ENCODE measurements at places on chromosomes 7 and 10. TPM values are rescaled to one million over a fixed set of nuclear protein-coding genes. Genes with fewer than 3 reads are reported as not detected.

DNA sequence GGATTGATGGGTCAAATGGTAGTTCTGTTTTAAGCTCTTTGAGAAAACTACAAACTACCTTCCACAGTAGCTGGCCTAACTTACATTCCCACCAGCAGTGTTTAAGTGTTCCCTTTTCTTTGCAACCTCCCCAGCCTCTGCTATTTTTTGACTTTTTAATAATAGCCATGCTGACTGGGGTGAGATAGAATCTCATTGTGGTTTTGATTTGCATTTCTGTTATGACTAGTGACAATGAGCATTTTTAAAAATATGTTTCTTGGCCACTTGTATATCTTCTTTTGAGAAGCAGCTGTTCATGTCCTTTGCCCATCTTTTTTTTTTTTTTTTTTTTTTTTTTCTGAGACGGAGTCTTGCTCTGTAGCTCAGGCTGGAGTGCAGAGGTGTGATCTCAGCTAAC lies 155.2 kb upstream of the BMPER start:
- no peak for DNase-seq
- no peaks in the 10 kb centered on the region for H3K4me1 ChIP-seq
- H3K36me3 ChIP-seq, result no peaks in the 10 kb centered on the region

DNA sequence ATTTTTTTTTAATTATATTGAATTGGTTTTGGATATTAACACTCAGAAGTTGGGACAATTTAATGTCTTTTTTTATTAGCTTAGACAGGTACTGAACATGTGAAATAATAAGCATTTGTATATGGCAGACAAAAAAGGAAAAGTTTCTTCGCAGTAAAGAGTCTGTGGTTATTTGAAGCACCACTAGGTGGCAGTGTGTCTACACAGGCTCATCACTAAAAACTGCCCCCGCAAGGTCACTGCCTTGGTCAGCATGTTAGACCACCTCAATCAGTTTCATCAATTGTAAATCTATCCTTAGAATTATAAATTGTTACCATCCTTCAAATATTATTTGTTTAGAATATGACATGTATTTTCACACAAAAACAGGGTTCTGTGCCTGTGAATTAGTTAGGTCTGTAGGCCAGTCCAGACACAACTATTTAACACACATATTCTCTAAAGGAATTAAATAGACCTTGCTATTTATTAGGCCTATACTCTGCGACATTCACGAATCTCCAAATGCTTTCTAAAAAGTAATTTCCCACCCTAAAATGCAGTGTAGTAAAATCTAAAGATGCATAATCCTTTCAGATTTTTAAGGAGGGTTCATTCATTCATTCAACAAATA lies 17.0 kb downstream of the PNLIPRP3 start:
- no peak overlapping the region for H3K4me3 ChIP-seq
- no peaks in the 10 kb centered on the region for H3K4me1 ChIP-seq
- no peak for DNase-seq
- no peak overlapping the region for H3K27ac ChIP-seq

DNA sequence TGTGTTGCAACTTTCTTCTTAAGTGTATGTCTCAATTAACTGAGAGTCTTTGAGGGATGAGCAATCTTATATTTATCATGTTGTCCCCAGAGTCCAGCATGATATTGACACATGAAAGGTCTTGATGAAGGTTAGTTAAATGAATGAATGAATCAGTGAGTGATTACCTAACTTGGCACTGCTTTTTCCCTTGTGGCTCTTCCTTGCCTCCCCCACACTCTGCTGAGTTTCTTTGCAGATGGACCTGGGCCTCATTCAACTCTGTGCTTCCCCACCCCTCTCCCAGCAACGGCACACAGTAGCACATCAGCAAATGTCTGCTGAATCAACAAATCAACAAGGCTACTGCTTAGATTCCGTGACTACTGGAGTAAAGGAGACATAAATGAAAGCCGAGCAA lies 235.1 kb upstream of the CXCL12 start:
- no peaks in the 10 kb centered on the region for H3K27me3 ChIP-seq
- no peaks in the 10 kb centered on the region for H3K36me3 ChIP-seq
- no peaks in the 10 kb centered on the region for H3K4me1 ChIP-seq
- no peak for DNase-seq
- H3K4me3 ChIP-seq, result no peak overlapping the region
- H3K27ac ChIP-seq, result no peak overlapping the region

DNA sequence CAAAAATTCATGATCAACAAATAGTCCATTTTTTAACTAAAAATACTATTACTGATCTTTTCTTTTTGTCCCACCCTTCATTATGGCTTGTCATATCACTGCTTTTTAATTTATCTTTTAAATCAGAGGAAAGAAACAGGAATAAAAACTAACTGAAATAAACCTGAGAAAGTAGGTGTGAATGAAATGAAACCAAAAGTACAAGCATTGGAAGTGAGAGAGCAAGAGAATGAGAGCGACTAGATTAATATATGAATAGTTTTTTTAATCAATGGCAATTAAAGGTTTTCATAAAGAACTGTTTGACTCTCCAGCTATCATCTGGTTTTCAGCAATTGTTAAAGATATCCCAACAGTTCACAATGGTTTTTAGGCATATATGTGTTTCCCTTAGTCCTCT lies 137.8 kb downstream of the SPAG6 start:
- H3K36me3 ChIP-seq, result no peaks in the 10 kb centered on the region
- no peak for DNase-seq
- H3K4me1 ChIP-seq, result no peaks in the 10 kb centered on the region
- H3K27ac ChIP-seq, result no peak overlapping the region

- no peak overlapping the region for H3K4me3 ChIP-seq
- no peak for DNase-seq
- H3K4me1 ChIP-seq, result peaks cover 53% of the 10 kb centered on the region
- H3K36me3 ChIP-seq, result peaks cover 7% of the 10 kb centered on the region
- H3K27ac ChIP-seq, result peak overlapping the region; percentile 43
Measured at GRCh38 chr7:107180378-107180777, 11.6 kb downstream of the HBP1 start.

Gene HIPK2
- 24.5 TPM for total RNA-seq

DNA sequence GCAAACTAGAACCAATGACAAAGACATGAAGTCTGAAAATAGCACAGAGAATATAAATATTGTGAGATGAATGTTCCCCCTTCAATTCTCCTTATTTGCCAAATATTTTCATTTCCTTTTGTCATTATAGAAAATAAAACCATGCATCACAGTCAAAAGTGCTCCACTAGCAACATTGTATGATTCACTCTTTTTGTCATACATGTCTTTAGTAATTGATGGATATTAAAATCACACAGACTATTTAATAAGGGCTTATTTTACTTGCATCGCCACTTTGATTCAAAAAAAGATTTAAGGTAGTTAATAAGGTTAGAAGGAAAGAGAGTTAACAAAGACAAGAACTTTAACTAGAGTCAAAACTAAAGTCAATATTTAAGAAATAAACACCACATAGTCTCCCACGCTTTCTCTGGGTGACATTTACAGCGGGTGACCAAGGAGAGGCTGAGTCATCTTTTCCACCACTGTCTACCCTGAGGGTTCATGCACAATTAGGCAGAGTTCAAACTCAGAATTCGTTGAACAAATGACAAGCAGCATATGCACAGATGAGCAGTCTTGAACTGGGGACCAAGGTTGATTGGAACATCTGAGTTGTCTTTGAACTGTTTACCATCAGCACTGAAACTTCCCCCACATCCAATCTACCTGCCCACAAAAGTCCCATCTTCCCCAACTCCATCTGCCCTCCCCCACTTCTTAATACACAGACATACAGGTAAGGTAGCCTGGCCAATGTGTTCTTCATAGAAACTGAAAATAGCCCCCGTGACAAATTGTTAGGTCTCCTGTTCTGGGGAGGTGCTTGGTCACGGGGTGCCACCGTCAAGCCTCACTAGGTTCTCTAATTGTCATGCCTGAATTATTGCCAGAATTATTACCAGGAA lies 42.5 kb downstream of the C7orf25 start:
- H3K27ac ChIP-seq, result no peak overlapping the region
- no peak overlapping the region for H3K4me3 ChIP-seq
- no peak for DNase-seq
- no peaks in the 10 kb centered on the region for H3K36me3 ChIP-seq

DNA sequence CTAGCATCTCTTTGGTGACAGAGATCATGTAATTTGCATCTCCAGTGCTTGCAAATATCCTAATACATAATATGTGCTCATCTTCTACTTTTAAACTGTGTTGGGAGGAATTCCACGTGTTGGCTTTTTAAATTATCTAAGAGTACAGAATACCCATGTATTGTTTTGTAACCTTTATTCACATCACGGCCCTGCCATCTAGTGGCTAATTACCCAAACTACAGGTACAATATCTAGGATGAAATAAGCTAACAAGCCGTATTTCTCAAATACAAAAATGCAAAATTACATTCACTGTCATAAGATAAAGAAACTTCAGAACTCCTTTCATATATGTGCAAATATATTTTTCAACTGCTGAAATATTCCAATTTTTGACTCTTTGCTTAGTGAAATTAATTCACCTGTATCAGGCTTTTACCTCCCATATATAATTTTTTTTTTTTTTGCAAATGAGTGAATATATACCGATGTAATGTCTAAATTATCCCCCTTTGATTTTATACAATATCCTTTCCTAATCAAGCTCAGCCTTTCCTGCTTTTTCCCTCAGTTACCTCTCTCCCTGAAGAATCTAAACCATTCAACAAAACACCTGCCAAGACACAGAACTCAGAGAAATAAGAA lies 30.3 kb upstream of the LSM8 start:
- DNase-seq, result no peak
- H3K36me3 ChIP-seq, result no peaks in the 10 kb centered on the region
- no peaks in the 10 kb centered on the region for H3K27me3 ChIP-seq
- H3K4me3 ChIP-seq, result no peak overlapping the region
- H3K27ac ChIP-seq, result no peak overlapping the region

Gene OR6V1
- total RNA-seq, result not detected

GRCh38 chr10:759898-760477 lies 70.5 kb upstream of the DIP2C start:
- no peaks in the 10 kb centered on the region for H3K27me3 ChIP-seq
- H3K4me1 ChIP-seq, result no peaks in the 10 kb centered on the region
- no peak overlapping the region for H3K4me3 ChIP-seq
- no peak overlapping the region for H3K27ac ChIP-seq
- H3K36me3 ChIP-seq, result no peaks in the 10 kb centered on the region

DNA sequence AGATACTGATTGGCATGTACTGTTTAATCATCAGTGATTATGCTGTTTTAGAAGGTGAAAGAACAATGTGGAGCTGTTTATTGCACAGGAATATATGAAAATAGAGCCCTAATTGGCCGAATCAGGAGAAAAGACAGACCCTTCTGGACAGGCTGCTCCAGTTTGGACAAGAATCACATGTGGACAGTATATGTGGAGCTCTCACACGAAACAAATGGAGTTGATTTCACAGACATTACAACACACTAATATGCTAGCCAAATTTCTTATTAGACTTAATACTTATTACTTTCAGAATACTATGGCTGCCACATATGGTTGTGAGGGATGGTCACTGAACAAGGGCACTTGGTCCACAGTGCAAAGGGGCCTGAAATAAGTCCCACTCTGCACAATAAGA lies 15.5 kb downstream of the TWIST1 start:
- no peaks in the 10 kb centered on the region for H3K27me3 ChIP-seq
- H3K4me3 ChIP-seq, result no peak overlapping the region
- no peak overlapping the region for H3K27ac ChIP-seq
- H3K4me1 ChIP-seq, result peaks cover 11% of the 10 kb centered on the region

Gene PTPRZ1
- total RNA-seq, result 3.8 TPM

Gene KLF14
- 0.26 TPM for total RNA-seq

Gene NEUROD6
- total RNA-seq, result not detected

- H3K4me1 ChIP-seq, result no peaks in the 10 kb centered on the region
- no peak overlapping the region for H3K27ac ChIP-seq
- H3K4me3 ChIP-seq, result no peak overlapping the region
- no peaks in the 10 kb centered on the region for H3K27me3 ChIP-seq
- no peak for DNase-seq
Measured at GRCh38 chr10:125226823-125227222, 66.5 kb upstream of the CTBP2 start.

Gene GPR37
- total RNA-seq, result 14.7 TPM

- H3K4me1 ChIP-seq, result no peaks in the 10 kb centered on the region
- H3K27me3 ChIP-seq, result no peaks in the 10 kb centered on the region
- H3K27ac ChIP-seq, result no peak overlapping the region
Measured at GRCh38 chr7:51705701-51706100, 389.1 kb upstream of the COBL start.

DNA sequence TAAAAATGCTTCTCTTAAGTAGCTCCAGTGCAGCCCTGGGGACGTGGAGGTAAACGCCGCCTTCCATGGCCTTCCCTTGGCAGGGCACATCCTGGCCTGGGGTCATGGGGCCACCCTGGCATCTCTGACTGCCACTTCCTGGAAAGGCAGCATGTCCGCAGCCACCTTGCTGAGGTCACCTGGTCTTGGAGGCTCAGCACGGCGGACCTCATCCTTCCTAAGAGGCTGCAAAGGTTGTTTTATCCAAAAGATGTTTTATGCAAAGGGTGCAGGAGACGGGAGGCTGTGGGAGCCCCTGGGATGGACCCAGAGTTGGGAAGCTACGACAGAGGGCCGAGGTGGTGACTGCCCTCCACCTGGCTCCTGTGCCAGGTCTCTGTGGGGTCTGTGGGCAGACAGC lies 106.0 kb downstream of the TCERG1L start:
- no peak overlapping the region for H3K27ac ChIP-seq
- no peaks in the 10 kb centered on the region for H3K4me1 ChIP-seq
- no peak for DNase-seq
- no peaks in the 10 kb centered on the region for H3K36me3 ChIP-seq

- peak overlapping the region; percentile 96 for H3K27ac ChIP-seq
- no peaks in the 10 kb centered on the region for H3K27me3 ChIP-seq
- peaks cover 7% of the 10 kb centered on the region for H3K36me3 ChIP-seq
- peaks cover 41% of the 10 kb centered on the region for H3K4me1 ChIP-seq
- peak overlapping the region; percentile 92 for H3K4me3 ChIP-seq
- peak; percentile 92 for DNase-seq
Measured at GRCh38 chr10:92290076-92290836, 622 bp downstream of the CPEB3 start.

DNA sequence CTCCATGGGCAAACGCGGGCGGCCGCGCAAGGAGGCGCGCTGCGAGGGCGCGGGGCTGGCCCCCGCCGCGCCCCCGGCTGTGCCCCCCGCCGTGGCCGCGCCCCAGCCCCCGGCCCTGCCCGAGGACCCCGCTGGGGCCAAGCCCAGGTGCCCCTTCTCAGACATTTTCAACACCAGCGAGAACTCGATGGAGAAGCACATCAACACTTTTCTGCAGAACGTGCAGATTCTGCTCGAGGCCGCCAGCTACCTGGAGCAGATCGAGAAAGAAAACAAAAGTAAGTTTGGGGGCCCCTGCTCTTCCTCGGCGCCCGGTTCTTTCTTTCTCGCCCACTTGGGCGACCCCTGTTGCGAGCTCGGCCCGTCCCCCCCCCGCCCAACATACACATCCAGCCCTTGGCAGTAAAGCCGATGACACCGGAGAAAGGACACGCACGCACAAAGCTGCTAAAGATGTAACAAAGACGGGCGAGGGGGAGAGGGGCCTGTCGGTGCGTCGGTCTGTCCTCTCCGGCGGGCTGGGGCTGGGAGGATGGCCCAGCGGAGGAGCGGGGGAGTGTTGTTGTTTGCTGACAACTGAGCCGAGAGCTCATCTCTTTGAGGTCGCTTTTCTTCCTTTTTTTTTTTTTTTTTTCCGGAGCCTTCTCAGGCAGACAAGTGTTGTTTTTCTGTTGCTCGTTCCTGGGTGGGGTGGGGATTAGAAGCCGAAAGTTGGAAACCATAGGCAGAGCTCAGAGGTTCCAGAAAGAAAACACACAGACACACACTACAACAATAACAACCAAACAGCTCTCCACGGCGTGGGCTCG lies 604 bp downstream of the MXI1 start:
- H3K4me3 ChIP-seq, result peak overlapping the region; percentile 80
- H3K27me3 ChIP-seq, result no peaks in the 10 kb centered on the region
- DNase-seq, result peak; percentile 91
- peak overlapping the region; percentile 99 for H3K27ac ChIP-seq
- peaks cover 27% of the 10 kb centered on the region for H3K4me1 ChIP-seq
